Ascending aorta (tissue), 2 donors: ENCODE measurements at places on chromosomes 3 and 15.

- H3K27me3 ChIP-seq = no peaks in the 10 kb centered on the region
- H3K4me3 ChIP-seq = no peak overlapping the region
- H3K27ac ChIP-seq = no peak overlapping the region
- no peak for DNase-seq
Measured at GRCh38 chr15:38070778-38071177, 136.3 kb downstream of the TMCO5A start.

DNA sequence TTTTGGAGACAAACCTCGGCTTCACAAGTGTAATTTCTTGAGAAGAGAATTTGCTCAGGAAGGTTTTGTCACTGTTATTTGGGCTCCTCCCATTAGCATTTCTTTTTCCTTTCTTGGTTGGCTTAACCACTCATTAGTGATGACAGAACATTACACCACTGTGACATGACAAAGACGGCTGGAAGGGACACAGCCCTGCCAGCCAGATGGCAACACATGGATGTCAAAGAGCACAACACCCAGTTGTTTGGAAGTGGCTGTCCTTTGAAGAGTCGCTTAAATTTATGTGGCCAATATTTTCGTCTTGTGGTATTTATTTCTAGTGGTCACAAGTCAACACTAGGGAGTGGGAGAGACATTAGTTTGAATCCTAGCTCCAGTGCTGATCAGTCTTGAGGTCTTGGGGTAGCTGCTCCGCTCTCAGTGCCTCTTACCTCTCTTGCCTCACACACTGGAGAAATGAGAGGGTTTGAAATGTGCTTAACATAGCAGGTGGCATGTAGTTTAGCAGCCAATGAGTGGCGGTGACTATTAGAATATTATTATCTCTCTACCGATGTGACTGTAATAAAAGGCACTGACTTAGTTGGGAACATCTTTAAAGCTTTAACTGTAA, 92.8 kb downstream of the FRMD4B start:
- no peak overlapping the region for H3K4me3 ChIP-seq
- no peaks in the 10 kb centered on the region for H3K27me3 ChIP-seq
- no peak for DNase-seq
- H3K4me1 ChIP-seq = no peaks in the 10 kb centered on the region
- no peaks in the 10 kb centered on the region for H3K36me3 ChIP-seq

DNA sequence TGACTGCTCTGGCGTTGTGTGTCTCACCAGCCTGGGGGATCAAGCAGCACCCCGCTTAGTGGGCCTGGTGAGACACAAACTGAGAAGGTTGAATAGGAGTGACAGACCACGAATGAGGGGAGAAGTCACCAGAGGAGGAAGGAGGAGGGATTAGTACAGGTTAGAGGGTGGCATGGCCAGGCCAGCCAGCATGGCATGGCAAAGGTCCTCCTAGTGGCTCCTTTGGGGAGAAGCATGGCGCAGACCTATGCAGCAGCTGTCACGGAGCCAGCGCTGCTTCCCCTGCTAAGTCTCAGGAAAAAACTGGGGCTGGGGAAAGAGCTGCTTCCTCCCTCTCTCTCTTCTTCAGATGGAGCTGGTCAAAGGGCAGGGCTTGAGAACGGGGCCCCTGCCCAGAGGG, 48.6 kb downstream of the ZDHHC3 start:
- H3K27ac ChIP-seq = no peak overlapping the region
- H3K4me3 ChIP-seq = no peak overlapping the region
- no peaks in the 10 kb centered on the region for H3K27me3 ChIP-seq
- DNase-seq = no peak
- no peaks in the 10 kb centered on the region for H3K4me1 ChIP-seq

DNA sequence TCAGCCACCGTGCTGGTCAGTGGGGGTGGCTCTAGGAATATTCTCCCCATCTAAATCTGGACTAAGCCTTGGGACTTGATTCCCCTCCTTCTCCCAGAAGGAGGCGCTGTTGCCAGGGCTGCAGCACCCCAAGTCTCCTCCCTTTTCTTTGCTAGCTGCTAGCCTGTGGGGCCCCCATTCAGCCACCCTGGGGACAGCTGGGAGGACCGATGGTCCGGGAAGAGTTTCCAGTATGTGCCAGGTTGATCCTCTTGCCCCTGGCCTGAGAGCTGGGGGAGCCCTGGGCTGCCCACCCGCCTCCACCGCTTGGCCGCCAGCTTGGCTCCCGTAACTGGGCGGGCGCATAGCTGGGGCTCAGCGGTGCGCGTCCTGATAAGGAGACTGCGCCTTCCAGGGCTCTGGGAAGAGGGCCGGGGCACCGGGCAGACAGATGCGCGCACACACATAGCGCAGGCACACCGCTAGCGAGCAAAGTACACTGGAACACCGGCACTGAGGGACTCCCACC, 4.2 kb downstream of the SMAD6 start:
- peak overlapping the region; percentile 87 for H3K27ac ChIP-seq
- peaks cover 17% of the 10 kb centered on the region for H3K4me1 ChIP-seq
- H3K36me3 ChIP-seq = no peaks in the 10 kb centered on the region
- DNase-seq = no peak
- no peaks in the 10 kb centered on the region for H3K27me3 ChIP-seq
- peak overlapping the region; percentile 88 for H3K4me3 ChIP-seq

- DNase-seq = no peak
- H3K27ac ChIP-seq = no peak overlapping the region
- no peaks in the 10 kb centered on the region for H3K4me1 ChIP-seq
- no peaks in the 10 kb centered on the region for H3K36me3 ChIP-seq
Measured at GRCh38 chr3:73207946-73208440, 146.5 kb downstream of the EBLN2 start.

GRCh38 chr3:43417133-43417532, 130.8 kb downstream of the SNRK start:
- H3K27me3 ChIP-seq = no peaks in the 10 kb centered on the region
- H3K36me3 ChIP-seq = no peaks in the 10 kb centered on the region
- DNase-seq = no peak
- H3K4me1 ChIP-seq = no peaks in the 10 kb centered on the region
